T-helper 17 cell (primary cell): ENCODE measurements at places on chromosomes 4 and X.

DNA sequence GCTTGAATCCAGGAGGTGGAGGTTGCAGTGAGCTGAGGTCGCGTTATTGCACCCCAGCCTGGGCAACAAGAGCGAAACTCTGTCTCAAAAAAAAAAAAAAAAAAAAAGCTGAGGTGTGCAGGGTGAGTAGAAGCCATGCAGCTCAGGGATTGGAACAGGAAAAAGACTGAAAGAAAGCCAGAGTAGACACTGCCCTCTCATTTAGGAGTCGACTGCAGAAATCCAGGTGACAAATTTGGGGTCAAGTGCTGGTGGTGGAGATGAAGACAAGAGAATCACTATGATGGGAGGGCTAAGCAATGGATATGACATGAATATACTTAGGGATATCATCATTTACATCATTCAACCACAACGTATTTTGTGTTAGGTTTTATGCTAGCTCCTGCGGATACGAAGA is 1.9 kb downstream of the NEIL3 start:
- no peak for DNase-seq

DNA sequence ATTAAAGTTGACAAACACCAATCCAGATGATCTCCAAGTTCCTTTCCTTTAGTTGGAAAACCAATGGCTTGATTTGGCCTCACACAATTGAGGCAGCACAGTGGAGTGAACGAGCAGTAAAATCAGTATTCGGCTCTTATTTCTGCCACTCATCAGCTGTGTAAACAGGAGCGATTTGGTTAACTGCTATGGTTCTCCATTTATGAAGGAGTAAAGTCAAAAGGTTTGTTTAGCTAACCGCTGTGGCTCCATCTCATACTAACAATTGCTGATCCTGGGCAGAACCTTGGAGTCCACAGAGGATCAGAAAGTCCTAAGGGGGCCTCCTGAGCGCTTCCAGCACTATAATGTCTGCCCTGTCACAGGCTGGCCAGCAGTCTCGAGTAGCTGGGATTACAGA is 54.5 kb upstream of the EXOC1L start:
- DNase-seq = no peak

DNA sequence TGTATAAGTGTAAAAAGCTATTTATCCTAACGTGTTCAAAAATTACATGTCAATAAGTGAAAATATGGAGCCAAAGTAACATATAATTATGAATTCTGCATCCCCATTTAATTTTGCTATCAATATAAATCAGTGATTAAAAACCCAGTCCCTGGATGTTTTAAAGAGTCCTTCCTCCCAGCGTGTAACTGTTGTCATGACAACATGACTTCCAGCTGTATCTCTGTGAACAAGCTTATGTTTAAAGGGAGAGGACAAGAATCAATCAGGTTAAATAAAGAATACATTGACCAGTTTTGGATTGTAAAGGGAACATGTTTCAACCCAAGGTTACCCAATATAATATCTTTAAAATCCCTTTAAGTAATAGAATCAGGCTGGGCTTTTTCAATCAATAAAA is 219.7 kb downstream of the NSUN7 start:
- DNase-seq = no peak

GRCh38 chr4:150853882-150854281 is 161.2 kb downstream of the LRBA start:
- no peak for DNase-seq

DNA sequence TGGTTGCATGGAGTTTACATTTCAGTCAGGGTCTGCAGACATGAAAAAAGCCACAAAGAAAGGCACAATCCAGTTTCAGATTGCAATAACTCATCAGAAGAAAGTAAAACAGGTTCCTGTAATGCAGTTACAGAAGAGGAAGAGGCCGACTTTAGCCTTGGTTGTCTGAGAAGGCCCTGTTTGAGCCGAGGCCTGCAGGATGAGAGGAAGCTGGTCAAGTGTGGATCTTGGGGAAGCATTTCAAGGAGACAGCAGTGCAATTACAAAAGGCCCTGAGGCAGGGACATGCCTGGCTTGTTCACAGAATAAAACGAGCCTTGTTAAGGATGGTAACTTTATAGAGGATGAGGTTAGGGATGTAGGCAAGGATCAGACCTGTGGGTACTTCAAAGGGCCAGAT is 62.4 kb downstream of the AFF2 start:
- no peak for DNase-seq

GRCh38 chr4:104752337-104752736 is 257.6 kb upstream of the CXXC4 start:
- no peak for DNase-seq

DNA sequence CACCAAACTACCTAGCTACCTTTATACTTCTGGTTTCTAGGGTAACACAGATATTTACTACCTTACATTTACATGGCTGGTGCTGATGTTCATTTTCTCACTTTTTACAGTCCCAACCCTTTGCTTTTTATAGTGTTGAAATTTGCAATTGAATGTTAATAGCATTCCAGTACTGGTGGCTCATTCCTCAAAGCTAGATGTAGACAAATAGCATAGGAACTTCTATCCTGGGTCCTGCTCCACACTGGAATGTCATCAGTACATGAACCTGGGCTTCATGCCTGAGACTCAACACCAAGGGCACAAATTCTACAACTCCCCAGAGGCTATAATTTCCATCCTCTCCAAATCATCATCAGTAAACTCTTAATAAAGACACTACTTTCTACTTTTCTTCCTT is 10.3 kb upstream of the TRMT2B start:
- no peak for DNase-seq

DNA sequence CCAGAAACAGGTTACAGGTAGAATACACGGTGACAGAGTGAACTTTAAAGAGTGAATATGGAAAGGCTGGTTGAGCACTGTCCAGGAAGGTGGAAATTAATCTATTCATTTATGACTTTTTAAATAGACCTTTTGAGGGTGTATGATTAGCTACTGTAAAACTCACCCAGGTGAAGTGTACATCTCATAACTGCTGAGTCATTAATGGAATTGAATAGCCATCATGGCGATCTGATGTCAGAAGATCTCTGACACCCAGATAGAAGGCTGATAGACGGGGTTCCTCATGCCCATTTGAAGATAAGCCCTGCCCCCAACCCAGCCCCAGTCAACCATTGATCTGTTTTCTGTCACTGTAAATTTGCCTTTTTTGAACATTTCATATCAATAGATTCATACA is 84.0 kb downstream of the PRSS12 start:
- no peak for DNase-seq

DNA sequence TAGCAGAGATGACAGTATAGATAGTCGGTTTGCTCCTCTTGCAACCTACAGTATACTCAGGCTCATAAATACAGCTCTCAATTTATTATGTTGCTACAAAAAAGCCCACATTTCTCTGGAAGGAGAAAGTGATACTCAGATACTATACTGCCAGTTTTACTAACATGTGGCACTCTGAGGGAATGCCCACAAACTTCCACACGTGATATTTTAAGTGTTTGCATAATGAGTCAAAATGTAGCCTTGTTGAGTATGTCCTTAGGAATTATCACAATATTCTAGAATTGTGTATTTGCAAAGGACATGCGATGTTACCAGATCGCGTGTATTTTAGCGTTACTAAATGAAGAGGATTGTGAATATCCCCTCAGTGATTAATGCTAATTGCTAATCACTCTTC is 929.1 kb downstream of the STIM2 start:
- no peak for DNase-seq

GRCh38 chr4:20042769-20043168 is 208.9 kb upstream of the SLIT2 start:
- no peak for DNase-seq

DNA sequence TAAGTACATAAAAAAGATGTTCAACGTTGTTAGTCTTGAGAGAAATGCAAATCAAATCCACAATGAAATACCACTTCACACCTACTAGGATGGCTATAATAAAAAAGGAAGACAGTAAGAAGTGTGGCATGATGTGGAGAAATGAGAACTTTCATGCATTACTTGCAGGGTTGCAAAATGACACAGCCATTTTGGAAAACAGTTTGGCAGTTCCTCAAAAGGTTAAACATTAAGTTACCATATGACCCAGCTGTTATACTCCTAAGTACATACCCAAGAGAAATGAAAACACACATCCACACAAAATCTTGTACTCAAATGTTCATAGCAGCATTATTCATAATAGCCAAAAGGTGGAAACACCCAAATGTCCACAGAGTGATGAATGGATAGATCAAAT is 25.8 kb upstream of the LIMCH1 start:
- DNase-seq = no peak

DNA sequence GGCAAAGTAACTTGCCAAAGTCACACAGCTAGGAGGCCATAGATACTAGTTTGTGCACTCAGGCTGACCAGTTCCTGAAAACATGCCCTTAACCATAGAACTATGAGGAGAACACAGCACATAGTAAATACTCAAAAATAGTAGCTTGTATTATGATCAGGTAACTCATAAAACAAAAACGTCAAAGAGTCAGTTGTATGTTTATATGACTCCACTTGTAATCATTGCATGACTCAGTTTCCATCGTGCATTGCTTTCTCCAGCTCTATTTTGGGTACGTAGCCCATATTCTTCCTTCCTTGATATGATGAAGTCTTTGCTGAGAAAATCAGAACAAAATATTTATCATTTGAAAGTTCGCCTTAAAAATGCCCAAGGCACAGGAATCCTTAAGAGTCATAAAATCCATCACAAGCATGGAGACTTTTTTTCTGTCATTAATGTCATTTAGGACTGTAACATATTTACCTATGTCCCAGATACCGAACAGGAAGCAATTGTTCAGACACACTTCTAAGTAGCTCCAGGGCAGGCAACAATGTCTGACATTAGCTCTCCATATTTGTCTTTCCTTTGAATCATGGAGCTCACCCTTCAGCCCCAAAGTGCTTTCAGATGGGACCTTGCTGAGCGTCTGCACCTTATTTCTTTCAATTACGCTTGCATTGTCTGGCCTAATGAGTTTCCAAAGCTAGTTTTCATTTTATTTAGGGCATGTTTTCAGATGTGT is 11.2 kb upstream of the MID1 start:
- no peak for DNase-seq

- DNase-seq = no peak
Observed at GRCh38 chr4:162347842-162348213, 184.0 kb upstream of the FSTL5 start.

DNA sequence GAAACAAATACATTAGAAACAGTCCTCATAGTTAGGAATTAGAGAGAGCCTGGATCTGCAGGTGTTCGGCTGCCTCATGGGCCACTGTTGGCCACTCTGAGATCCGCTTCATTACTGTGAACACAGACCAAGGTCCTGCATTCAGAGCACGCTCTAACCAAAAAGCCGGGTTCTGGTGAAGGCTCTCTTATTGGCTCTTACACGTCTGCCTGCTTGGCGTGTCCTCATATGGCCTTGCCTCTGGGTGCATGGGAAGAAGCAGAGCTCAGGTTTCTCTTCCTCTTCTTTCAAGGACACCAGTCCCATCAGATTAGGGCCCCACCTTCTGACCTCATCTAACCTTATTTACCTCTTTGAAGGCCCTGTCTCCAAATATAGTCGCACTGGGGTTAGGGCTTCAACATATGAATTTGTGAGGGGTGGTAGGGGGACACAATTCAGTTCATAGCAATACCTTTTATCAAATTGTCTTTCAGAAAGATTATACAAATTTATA is 37.1 kb upstream of the ELF2 start:
- DNase-seq = no peak

DNA sequence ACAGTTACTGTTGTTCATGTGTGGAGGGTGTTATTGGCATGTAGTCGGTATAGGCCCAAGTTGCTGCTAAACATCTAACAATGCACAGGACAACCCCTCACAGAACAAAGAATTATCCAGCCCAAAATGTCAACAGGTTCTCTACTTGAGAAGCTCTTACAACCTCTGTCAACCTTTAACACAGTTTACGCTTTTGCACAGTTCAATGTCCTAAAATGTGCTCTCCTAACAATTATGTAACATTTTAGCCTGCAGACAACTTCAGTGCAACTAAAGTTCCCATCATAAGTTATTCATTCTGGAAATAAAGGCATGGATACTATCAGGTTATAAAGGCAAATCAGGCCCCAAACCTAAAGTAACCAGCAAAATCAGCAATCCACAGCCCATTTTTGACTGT is 66.2 kb downstream of the ASB9 start:
- no peak for DNase-seq

GRCh38 chr4:168891086-168891485 is 119.0 kb downstream of the CBR4 start:
- DNase-seq = no peak

DNA sequence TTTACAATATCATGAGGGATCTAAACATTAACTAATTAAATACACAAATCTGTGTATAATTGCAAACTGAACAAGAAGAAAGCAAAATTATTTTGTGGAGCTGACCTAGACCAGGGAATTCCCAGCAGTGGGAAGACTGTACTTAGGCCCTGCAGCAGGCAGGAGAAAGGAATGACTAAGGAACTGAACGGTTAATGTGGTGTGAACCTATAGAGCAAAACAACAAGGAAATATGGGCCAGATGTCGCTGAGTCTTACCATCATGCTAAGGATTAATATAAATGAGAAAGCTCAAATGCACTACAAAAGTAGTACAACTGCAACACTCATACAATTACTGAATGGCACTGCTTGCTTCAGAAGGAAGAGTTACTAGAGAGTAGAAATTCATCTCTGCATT is 120.3 kb upstream of the ATXN3L start:
- no peak for DNase-seq

DNA sequence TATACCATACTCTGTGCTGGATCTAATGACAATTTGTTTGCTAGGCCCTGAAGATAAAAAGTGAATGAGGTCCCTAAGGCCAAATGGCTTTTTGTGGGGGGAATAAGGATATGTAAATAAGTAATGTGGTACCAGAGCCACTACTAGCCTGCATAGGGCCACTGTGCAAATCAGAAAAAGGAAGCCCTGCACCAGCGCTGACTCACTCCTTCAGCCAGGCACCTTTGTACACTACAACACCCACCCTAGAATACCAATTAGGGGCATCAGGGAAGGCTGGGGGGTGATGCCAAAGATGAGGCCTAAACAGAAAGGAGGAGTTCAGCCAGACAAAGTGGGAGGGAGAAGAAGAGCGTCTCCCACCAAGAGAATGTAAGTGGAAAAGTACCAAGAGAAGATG is 122.2 kb downstream of the CAMK2D start:
- DNase-seq = no peak

DNA sequence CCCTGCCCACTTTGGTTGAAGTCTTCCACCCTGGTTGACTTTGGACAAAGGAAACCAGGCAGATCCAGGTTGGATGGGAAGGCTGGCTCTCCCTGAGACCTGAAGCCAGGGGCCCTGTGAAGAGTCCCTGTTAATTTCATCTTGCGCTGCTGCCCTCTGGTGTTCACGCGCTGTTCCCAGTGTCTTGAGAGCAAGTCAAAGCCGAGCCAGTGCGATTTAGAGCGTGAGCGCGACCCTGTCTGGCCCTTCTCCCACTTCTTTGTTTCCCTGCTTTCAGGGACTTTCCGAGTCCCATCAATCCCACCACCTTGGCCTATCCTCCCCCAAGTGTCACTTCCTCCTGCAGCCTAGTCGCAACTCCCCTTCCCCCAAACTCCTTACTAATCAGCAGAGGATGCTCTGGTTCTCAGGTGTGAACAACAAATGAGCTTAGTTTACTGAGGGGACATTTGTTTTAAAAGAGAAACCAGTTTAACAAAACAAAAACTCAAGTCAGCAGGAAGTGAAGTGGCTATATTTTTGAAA is 25.8 kb upstream of the CHRNA9 start:
- DNase-seq = peak; percentile 79

- DNase-seq = no peak
Observed at GRCh38 chr4:174553828-174554227, 31.5 kb upstream of the HPGD start.
